GM23338 (cell line): ENCODE measurements at places on chromosomes 7 and 10. TPM values are rescaled to one million over a fixed set of nuclear protein-coding genes. Genes with fewer than 3 reads are reported as not detected.

The CCDC146 gene
- 0.19 and 0.35 TPM in 2 replicates for total RNA-seq

The SGCE gene
- total RNA-seq: 46.1 and 52.1 TPM in 2 replicates

- H3K27me3 ChIP-seq: no peaks in the 10 kb centered on the region
- H3K4me3 ChIP-seq: no peak overlapping the region
- no peaks in the 10 kb centered on the region; the same call in 1 of the 2 replicates for H3K36me3 ChIP-seq
- DNase-seq: no peak
Observed at GRCh38 chr10:76127984-76128589, 696.7 kb downstream of the LRMDA start.

DNA sequence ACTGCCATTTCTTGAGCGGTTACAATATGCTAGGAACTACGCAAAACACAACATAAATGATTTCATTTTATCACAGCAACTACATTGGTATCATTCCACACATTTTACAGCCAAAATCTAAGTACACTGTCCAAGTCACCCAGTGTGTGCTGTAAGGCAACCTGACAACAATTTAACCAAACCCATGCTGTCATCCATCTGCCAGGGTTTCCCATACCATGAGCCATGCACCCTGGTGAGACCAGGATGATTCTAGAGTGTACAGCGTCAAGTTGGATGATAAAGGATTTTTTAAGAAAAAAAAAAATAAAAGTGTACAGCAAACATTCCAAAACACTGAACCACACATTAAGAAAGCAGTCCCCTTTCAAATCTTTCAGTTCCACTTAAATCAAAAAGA, 52.9 kb downstream of the PIK3AP1 start:
- no peak overlapping the region for H3K4me3 ChIP-seq
- H3K27me3 ChIP-seq: no peaks in the 10 kb centered on the region
- H3K4me1 ChIP-seq: no peaks in the 10 kb centered on the region
- no peak overlapping the region for H3K27ac ChIP-seq
- H3K36me3 ChIP-seq: no peaks in the 10 kb centered on the region

- no peaks in the 10 kb centered on the region for H3K27me3 ChIP-seq
- no peaks in the 10 kb centered on the region for H3K36me3 ChIP-seq
- peaks cover 21% of the 10 kb centered on the region for H3K4me1 ChIP-seq
Observed at GRCh38 chr7:50423860-50424259, 26.3 kb downstream of the FIGNL1 start.

DNA sequence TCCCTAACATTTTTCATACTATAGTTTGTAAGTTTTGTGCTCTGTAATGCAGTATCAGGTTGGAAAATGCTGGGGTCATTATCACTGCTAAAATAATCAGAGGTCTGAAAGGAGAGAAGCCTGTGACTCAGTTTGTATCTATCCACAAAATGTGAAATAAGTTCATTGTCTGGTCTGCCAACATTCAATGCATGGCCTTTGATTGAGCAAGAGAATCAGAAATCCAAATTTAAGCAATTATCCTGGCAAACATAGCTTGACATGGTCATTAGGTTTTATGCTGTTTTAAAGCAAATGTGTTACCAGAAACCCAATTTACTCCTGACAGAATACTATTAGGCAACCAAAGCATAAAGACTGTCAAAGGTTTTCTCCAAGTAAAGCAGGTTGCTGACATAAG, 709.7 kb upstream of the SEMA3D start:
- H3K36me3 ChIP-seq: no peaks in the 10 kb centered on the region
- H3K27ac ChIP-seq: no peak overlapping the region
- H3K4me3 ChIP-seq: no peak overlapping the region
- H3K4me1 ChIP-seq: no peaks in the 10 kb centered on the region

DNA sequence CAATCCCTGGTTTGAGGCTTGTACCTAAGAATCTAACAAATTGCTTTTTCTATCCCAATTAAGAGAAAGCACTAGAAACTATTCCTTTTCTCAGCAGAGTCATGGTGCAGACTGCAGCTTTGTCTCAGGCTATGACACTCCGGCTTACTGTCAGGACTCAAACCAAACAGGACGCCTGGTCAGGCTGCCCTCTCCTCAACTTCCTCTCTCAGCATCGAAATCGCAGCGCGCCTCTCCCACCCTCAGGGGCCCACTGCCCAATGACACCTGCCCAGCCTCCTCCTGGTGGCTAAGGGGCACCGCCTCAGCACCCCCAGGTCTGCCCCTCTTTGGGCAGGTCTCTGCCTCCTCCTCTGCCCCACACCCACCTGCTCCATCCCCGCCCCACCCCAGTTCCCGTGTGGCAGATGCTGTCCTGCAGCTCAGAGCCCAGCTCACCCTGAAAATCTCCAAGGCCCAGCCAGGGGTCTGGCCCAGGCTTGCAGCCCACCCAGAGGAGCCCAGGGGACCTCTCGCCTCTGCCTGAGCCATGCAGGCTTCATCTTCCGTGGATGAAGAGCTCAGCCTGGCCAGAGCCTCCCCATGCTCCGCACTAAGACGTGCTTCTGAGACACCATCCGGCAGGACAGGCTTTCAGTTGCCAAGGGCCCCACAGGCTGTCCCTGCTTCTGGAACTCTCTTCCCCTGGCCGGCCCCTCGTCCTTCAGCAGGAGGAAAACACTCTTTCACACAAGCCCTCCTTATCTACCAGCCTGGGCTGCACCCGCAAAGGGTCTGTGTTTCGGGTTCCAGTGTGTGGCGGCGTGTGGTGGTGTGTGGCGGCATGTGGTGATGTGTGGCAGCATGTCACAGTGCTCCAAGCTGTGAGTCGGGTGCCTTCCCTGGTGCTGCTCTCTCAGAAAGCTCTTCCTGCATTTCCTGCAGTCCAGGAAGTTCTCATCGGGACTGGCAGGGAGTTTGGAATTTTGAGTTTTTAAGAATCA, 16.4 kb upstream of the PTPRN2 start:
- H3K4me3 ChIP-seq: no peak overlapping the region
- H3K4me1 ChIP-seq: no peaks in the 10 kb centered on the region
- H3K27ac ChIP-seq: no peak overlapping the region
- no peaks in the 10 kb centered on the region for H3K27me3 ChIP-seq
- DNase-seq: no peak

- H3K36me3 ChIP-seq: no peaks in the 10 kb centered on the region
- no peaks in the 10 kb centered on the region for H3K4me1 ChIP-seq
- no peak for DNase-seq
- H3K4me3 ChIP-seq: no peak overlapping the region
Observed at GRCh38 chr10:6002809-6003510, 25.6 kb upstream of the IL15RA start.

DNA sequence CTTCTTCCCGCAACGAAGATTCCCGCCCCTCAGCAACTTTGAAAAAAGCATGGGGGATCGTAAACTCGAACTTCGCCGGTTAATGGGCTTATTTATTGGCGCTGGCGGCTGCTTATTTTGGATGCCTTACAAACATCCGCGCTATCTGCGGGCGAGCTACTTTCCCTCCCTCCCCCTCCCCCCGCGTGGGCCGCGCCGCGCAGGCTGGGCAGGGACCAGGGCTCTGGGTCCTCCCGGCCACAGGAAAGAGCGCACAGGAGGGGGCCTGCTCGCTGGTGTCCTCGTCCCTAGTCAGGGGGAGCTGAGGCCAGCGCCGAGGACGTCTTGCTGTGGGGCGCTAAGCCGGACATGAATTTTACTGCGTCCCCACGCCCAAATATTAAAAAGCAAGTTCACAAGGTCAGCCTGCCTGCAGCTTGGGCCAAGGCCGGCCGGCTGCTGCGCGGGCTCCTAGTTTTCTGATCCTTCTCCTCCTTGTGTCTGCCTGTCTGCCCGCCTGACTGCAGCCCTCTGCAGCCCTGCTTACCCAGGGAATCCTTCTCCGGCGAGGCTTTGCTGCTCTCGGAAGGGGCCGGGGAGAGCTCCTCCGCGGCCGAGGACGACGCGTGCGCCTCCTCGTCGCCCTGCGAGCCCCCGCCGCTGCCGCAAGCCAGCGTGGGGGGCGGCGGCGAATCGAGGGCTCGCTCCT, 1.2 kb downstream of the HOXA10 start:
- no peak overlapping the region for H3K27ac ChIP-seq
- peaks cover 100% of the 10 kb centered on the region for H3K27me3 ChIP-seq
- H3K4me3 ChIP-seq: peak overlapping the region; percentile 43; the same call in 1 of the 2 replicates
- no peaks in the 10 kb centered on the region for H3K36me3 ChIP-seq
- H3K4me1 ChIP-seq: peaks cover 29% of the 10 kb centered on the region

DNA sequence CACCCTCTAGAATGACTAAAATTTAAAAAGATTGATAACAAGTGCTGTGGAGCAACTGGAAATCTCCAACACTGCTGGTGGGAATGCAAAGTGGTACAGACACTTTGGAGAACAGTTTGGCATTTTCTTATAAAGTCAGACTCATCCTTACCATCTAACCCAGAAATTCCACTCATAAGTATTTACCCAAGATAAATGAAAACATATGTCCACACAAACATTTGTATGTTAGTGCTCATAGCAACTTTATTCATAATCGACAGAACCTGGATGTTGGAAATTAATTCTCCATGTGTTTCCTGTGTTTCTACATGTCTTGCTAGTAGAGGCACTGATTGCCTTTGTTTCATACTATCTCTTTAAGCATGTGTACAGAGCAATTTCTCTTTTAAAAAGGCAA, 282.4 kb downstream of the AHR start:
- no peak for DNase-seq
- no peaks in the 10 kb centered on the region for H3K36me3 ChIP-seq
- H3K4me1 ChIP-seq: no peaks in the 10 kb centered on the region
- no peak overlapping the region for H3K27ac ChIP-seq
- no peak overlapping the region for H3K4me3 ChIP-seq

DNA sequence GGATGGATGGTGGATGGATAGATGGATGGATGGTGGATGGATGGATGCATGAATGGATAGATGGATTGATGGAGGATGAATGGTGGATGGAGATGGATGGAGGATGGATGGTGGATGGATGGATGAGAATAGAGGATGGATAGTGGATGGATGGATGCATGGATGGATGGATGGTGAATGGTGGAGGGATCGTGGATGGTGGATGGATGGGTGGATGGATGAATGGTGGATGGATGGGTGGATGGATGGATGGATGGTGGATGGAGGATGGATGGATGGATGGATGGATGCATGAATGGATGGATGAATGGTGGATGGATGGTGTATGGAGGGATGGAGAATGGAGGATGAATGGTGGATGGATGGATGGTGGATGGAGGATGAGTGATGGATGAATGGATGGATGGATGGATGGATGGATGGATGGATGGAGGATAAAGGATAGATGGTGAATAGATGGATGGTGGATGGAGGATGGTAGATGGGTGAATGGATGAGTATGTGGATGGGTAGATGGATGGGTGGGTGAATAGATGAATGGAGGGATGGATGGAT, 76.3 kb downstream of the PDGFA start:
- no peaks in the 10 kb centered on the region for H3K36me3 ChIP-seq
- no peak overlapping the region for H3K27ac ChIP-seq
- no peak for DNase-seq
- H3K27me3 ChIP-seq: no peaks in the 10 kb centered on the region
- no peak overlapping the region for H3K4me3 ChIP-seq
